ENCODE measurements at places on chromosomes 1 and 21.

- DNase-seq: peak; percentile 23
Observed at GRCh38 chr1:51928896-51929295, 50.4 kb upstream of the NRDC start.

GRCh38 chr1:32052887-32053286 is 19.9 kb upstream of the TMEM39B start:
- DNase-seq: peak; percentile 35

DNA sequence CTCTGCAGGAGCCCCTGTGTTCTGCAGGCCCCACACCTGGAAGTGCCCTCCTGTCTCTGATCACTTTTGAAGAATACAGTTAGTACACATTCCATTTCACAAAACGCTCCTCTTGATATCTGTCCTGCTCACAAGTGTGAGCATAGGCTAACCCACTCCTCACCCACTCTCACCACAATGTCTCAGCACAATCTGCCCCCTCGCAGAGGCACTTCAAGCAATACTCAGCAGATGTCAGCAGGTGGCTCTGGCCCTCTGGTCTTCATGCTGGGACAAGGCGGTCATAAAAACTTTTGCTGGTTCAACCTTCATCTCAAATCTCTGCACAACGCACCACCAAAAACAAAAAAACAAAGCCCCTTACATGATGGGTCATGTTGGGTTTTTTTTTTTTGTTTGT is 671.2 kb downstream of the MATN1 start:
- DNase-seq: no peak

- no peak for DNase-seq
Observed at GRCh38 chr1:55988963-55989452, 590.4 kb downstream of the PLPP3 start.

GRCh38 chr1:169347688-169348382 is 19.8 kb downstream of the NME7 start:
- no peak for DNase-seq

- DNase-seq: no peak
Observed at GRCh38 chr21:14614287-14614686, 68.2 kb upstream of the SAMSN1 start.

Measured in bronchial epithelial cell (primary cell).